ENCODE measurements at places on chromosomes 7 and 10.

GRCh38 chr10:98367604-98368451 is 47.2 kb downstream of the PYROXD2 start:
- DNase-seq = no peak

GRCh38 chr10:86071758-86072157 is 294.8 kb downstream of the GRID1 start:
- DNase-seq = no peak

GRCh38 chr7:78601728-78602127 is 803.2 kb downstream of the PHTF2 start:
- DNase-seq = no peak

DNA sequence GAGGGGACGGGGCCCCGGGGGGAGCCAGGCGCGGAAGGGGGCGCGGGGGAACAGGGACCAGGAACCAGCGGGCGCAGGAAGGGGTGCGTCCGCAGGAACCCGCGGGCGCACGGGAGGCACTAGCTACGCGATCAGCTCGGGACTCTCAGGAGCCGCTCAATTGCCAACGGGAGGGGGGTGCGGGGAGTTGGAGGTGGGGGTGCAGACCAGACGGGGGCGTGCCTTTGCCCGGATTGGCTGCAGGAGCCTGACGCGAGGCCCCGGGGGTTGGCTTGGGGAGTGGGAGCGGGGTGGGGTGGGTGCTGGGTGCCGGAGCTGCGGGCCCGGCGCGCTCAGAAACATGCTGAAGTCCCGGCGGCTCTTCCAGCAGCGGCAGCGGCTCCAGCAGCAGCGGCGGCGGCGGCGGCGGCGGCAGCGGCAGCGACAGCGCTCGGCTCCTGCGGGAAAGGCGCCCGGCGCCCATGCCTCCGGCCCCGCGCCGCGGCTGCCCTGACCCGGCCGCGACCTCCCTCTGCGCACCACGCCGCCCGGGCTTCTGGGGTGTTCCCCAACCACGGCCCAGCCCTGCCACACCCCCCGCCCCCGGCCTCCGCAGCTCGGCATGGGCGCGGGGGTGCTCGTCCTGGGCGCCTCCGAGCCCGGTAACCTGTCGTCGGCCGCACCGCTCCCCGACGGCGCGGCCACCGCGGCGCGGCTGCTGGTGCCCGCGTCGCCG is at the start of gene ADRB1:
ADRB1 (plus strand) TSS at position 335 of the 715 bp plus-strand sequence; CDS start at position 602, 267 bp downstream.
- DNase-seq = peak; percentile 72

DNA sequence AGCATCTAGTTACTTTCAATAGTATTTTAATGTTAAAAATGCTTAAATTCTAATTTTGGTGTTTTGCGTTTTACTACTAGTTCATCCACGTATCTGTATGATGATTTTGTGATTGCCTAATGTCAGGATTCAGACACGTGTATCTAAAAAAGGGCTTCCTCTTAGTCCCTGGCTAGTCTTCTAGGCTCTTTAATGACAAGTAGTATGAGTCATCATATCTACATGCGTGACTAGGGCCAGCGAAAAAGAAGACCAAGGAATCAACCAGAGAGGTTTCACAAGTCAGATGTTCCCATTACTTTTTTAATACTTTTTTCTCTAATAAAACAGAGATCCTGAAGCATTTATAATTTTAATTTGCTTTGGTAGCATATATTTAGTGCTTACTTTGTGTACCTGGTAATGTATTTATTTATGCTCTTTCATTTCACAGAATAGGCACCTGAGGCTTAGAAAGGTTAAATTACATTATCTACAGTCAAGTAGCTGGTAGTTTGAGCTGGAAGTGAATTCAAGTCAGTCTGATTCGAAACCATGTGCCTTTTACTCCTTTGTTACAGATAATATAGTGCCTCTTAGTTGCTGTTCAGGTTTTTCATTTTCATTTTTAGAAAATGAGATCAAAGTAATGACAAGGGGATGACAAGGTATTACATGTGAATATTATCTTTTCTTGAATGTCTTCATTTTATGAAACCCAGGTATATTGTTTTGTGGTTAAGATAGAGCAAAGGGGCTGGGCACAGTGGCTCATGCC is 140.3 kb downstream of the FOXP2 start:
- no peak for DNase-seq

- no peak for DNase-seq
These were observed 54.0 kb upstream of the KCNIP2 start for GRCh38 chr10:101897633-101898032.

GRCh38 chr10:131290781-131291180 is 20.7 kb downstream of the TCERG1L start:
- no peak for DNase-seq

- no peak for DNase-seq
These were observed 63.1 kb downstream of the AUTS2 start for GRCh38 chr7:69661342-69661741.

DNA sequence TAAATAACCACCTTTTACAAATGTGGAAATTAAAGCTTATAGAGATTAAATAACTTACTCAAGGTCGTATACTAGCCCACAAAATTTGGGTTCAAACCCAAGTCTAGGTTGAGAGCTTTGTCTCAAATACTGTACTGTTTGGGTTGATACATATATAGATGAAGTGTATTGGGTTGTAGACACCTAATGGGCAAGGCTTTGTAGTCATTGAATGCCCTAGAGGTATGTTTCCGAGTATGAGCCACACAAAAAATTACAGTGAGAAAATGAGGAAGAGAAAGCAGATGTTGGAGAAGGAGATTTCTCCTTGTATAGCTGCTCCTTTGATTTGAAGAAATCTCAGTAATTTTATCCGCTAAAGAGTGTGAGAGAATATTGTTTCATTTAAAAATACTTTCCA is 60.6 kb downstream of the C1GALT1 start:
- DNase-seq = no peak

DNA sequence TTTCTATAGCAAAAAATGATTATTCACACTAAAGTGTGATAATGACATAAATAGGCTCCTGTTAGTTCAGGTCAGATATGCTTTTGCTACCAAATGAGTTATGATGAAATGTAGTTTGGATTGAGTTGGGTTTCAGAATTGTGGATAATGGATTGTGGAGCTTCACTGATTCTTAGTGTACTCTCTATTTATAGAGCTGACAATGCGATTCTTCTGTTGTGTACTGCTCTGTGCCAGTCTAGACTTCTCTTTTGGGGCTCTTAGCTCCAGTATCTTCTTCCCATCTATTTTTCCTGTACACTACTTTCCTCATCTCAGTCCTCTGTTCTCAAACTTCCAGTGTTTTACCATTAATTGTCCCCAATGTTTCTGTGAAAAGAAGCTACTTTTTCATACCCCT is 7.5 kb downstream of the STMP1 start:
- no peak for DNase-seq

GRCh38 chr10:71468363-71469094 is 71.8 kb downstream of the CDH23 start:
- no peak for DNase-seq

GRCh38 chr7:6533893-6534495 is 17.3 kb downstream of the GRID2IP start:
- DNase-seq = no peak

DNA sequence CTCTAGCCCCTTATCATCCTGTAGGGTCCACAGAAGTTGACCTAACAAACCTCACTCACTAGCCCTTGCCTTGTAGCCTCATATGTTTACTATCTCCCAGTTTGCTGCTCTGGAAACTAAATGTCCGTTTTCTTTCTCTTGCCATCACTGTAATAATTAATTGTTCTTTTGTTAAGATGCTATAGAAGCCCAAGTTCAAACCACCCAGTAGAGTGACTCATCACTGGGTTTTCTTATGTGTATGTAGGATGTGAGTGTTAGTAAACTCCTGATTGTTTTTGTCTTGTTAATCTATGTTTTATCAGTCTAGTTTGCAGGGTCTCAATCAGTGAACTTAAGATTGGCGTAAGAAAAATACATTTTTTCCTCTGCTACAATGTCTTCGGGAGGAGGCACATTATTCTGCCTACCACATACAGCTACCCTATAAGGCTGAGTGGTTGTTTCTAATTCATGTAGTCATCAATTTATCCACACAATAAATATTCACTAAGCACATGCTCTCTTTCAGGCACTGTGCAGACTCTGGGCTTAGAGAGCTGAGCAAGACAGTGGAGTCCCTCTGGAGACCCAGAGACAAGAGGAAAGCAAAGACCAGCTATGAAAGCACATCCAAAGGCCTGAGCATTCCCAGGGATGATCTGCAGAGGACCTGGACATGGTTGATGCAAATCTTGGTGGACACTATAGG is 474.1 kb upstream of the AKR1E2 start:
- no peak for DNase-seq

DNA sequence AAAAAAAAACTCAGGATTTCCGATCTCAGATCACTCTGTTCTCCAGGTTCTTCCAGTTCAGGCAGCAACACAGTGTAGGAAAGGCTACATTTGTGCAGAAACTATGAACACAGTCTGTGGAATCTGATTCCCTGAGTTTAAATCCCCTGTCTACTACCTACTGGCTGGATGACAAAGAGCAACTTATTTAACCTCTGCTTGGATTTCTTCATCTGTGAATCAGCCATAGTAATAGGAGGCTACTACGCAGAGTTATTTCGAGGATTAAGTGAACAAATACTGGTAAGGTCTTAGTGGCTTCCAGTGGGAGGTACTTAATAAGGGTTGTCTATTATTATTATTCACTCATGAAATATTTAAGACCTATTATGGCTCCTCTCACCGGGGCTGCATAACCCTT is 44.3 kb upstream of the PDCD4 start:
- no peak for DNase-seq

- no peak for DNase-seq
These were observed 12.6 kb downstream of the USP6NL start for GRCh38 chr10:11598712-11599397.

GRCh38 chr10:107340326-107340725 is 175.8 kb upstream of the SORCS1 start:
- no peak for DNase-seq

- DNase-seq = no peak
These were observed 39.8 kb downstream of the NPTX2 start for GRCh38 chr7:98656899-98657298.

- no peak for DNase-seq
These were observed 6.8 kb upstream of the ANKRD22 start for GRCh38 chr10:88858491-88858890.

GRCh38 chr10:72309290-72310240 is 35.8 kb downstream of the DDIT4 start:
- DNase-seq = peak; percentile 65

DNA sequence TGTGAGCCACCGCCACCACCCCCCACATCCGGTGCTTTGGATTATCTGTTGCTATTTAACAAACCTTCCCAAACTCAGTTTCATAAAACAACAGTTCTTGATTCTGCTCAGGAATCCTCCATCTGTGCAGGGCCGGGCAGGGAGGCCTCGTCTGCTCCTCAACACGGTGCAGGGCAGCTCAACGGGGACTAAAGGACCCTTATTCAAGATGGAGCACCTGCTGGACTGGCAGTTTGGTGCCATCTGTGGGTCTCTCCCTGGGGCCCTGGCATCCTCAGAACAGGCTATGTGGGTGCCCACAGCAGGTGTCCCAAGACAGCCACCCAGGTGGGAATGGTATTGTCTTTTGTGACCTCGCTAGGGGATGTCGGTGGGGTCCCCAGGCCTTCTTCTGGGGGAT is 31.0 kb upstream of the ELFN1 start:
- no peak for DNase-seq

- DNase-seq = no peak
These were observed 370.4 kb downstream of the HGF start for GRCh38 chr7:81399471-81399870.

DNA sequence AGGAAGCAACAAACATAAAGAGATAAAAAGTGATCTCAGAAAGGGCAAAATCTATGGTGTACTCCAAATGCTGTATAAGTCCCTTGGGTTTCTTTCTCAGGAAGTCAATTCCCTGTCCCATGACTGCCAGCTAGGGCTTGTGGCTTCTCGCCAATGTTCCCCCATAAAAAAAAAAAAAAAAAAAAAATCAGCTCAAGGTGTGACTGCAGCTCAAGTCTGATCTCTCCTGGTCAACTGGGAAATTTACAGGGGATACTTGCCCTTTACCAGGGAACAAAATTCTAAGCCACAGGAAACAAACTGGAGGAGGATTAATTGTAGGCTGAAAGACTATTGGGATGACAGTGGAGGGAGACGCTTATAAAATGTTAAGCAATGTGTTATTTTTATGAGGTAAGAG is 76.0 kb downstream of the PCGF5 start:
- DNase-seq = no peak

GRCh38 chr10:98885378-98885777 is 350.3 kb downstream of the HPSE2 start:
- DNase-seq = no peak

DNA sequence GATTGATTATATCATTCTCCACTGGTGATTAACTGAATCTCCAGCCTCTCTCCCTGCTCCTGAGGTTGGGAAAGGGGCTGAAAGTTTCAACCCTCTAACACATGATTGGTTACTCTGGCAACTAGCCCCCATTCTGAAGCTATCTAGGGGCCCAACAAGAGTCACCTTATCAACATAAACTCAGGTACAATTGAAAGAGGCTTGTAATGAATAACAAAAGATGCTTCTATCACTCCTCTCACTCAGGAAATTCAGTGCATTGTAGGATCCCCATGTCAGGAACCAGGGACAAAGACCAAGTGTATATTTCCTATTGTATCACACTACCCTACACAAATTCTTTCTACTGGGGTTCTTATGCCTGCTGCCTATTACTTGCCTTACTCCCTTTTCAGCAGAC is 123.9 kb upstream of the SLC13A1 start:
- no peak for DNase-seq

- no peak for DNase-seq
These were observed 431.2 kb upstream of the AUTS2 start for GRCh38 chr7:69166979-69167516.

GRCh38 chr7:19317461-19317860 is 172.2 kb upstream of the FERD3L start:
- no peak for DNase-seq

DNA sequence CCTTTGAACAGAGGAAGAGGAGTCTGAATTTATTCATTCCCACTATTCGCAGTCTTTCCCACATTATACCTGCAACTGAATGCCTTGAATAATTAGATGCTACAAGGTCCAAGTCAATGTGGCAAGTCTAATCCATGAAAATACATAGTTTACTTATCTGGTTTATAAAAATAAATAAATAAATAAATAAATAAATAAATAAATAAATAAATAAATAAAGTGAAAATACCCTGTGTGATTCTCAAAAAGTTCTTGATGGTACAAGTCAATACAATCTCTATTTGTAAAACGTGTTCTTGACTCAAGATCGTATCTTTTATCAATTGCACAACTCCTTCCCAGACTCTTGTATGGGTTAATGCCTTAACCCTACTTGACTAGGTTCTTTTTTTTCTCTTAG is 417.7 kb downstream of the ZWINT start:
- DNase-seq = no peak

DNA sequence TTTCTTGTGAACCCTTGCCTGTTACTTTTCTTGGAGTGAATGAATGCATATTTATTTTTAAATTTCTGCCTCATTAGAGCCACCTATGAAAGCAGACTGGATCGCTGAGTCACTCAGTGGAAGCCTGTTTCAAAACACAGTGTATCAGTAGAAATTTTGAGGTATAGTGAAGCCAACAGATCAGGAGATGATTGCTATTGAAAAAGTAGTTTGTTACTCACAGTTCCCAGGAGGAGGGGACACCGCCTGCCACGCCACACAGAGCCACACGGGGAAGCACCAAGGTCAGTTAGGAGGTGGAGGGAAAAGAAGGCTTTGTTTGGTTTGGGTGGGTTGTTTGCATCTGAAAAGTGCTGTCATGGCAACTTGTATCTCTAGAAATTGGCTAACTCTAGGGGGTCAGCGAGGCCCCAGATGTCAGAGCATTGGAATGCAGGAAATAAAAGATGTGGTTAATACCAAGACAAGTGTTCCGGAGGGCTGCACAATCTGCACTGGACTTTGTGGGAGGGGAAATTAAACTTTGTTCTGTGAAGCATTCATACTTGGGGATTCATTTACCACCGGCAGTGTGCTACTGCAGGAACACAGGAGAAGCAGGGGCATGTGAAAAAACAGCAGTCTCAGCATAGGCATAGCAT is 106.4 kb upstream of the SDK1 start:
- no peak for DNase-seq

Measured in right lung (tissue), 10 donors.